Renal cortex interstitium (tissue), 15 donors: ENCODE measurements at places on chromosomes 2 and 18.
A peak's percentile ranks its signal among the peaks of the same experiment; 100 is the strongest.

GRCh38 chr2:141654311-141654710, 476.5 kb downstream of the LRP1B start:
- DNase-seq: no peak

GRCh38 chr2:46901611-46902010, 14.0 kb downstream of the MCFD2 start:
- no peak for DNase-seq

GRCh38 chr18:62586151-62586774, 63.4 kb downstream of the ZCCHC2 start:
- no peak for DNase-seq

- no peak for DNase-seq
Observed at GRCh38 chr2:36335597-36335996, 20.0 kb upstream of the CRIM1 start.

GRCh38 chr18:55401638-55402191, 186.3 kb downstream of the TCF4 start:
- peak; percentile 65 for DNase-seq

- no peak for DNase-seq
Observed at GRCh38 chr18:11237066-11237465, 87.7 kb upstream of the PIEZO2 start.

- no peak for DNase-seq
Observed at GRCh38 chr2:16655905-16656642, 9.6 kb downstream of the CYRIA start.

DNA sequence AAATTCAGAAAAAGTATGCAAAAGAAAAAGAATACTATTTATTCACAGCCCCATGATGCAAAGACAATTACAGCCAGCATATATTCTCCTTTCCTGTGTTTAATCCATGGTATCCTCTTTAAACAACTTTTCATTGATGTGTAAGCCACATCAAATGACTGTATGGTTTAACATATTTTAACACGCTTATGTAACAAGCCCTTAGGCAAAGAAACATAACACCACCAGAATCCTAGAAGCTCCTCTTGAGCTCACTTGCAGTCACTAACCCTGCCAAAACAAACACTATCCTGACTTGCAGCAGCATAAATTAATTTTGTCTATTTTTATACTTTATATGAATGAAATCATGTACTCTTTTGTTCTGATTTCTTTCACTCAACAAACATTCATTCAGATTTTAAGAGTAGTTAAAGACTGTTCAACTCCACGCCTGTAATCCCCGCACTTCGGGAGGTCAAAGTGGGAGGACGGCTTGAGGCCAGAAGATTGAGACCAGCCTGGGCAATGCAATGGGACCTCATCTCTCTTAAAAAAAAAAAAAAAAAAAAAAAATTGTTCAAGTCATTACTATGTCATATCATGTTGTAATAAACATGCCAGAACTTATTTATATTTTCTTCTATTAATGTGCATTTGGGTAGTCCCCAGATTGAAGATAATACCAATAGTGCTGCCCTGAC, 226.3 kb downstream of the NBAS start:
- DNase-seq: no peak
